ENCODE measurements at places on chromosomes 12 and 14.

- no peak for DNase-seq
Measured at GRCh38 chr12:6321905-6322304, 11.4 kb downstream of the PLEKHG6 start.

- DNase-seq = no peak
Measured at GRCh38 chr12:15020156-15020555, 47.3 kb downstream of the PDE6H start.

- DNase-seq = no peak
Measured at GRCh38 chr14:98953551-98954348, 318.2 kb downstream of the BCL11B start.

- DNase-seq = no peak
Measured at GRCh38 chr12:79983986-79984620, 49.2 kb upstream of the PPP1R12A start.

DNA sequence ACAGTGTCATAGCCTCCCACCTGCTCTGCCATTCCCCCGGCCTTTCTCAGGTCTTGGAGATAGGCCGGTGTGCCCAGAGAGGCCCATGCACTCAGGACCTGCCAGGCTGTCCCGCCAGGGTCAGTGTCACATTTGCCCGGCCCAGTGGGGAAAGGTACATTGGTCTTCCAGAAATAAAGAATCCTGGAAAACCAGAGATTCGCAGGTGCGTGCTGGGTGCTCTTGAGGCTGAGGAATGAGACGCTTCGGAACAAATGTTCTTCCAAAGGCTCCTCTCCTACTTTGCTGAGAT, 205.8 kb upstream of the RTL1 start:
- DNase-seq = no peak

DNA sequence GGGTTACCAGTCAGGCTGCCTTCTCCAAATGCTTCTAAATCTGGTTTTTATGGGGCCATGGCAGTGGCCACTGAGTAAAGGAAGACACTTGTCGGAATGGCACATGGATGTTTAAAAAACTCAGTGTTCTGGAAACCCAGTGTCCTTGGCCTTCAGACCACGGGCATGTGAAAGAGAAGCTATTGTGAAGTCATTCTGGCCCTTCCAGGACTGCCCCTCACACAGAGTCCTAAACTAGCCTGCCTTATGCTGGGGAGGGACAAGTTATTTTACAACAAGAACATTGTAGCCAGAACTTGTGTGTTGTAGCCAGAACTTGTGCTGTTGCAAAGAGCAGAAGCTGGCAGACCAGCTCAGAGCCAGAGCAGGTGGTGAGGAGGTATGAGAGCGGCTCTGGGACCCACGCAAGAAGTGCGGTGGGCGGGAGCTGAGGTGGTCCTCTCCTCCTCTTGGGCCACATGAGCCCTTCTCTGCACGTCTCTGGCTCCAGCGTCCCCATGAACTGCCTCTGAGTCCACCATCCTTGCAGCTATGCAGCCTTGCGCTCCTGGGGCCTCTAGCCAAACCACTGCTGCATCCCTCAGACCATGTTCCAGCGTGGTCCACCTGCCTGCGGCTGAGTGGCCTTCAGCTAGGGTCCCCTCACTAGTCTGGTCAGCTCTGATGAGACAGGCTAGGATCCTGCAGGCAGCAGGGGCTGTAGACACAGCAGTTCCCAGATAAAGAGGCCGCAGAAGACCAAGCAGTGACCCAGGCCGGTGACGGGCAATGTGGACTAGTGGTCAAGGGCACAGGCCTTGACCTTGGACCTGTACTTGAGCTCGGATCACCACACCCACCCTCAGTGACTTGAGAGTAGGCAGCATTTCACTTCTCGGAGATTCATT, 32.5 kb downstream of the MMAB start:
- DNase-seq = no peak

GRCh38 chr12:57209916-57210315, 6.7 kb upstream of the NXPH4 start:
- DNase-seq = no peak
